ENCODE measurements at places on chromosomes 13 and 19. TPM values are rescaled to one million over a fixed set of nuclear protein-coding genes. Genes with fewer than 3 reads are reported as not detected.

DNA sequence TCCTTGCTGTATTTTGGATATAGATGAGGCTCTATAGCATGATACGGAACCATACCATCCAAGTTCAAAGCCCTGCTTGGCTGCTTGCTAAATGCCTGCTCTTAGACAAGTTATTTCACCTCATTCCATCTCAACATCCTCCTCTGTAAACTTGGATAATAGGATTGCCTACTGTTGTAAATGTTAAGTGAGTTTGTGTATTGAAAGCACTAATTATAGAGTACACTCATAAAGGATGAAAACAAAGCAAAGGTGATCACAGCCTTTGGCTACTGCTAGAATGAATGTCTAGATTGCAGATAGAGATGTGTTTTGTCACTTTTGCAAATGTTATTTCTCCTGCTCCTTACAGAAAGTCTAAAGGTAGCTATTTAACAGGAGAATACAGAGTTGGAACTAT lies 34.3 kb upstream of the STARD13 start:
- no peaks in the 10 kb centered on the region for H3K4me1 ChIP-seq
- no peak for DNase-seq

DNA sequence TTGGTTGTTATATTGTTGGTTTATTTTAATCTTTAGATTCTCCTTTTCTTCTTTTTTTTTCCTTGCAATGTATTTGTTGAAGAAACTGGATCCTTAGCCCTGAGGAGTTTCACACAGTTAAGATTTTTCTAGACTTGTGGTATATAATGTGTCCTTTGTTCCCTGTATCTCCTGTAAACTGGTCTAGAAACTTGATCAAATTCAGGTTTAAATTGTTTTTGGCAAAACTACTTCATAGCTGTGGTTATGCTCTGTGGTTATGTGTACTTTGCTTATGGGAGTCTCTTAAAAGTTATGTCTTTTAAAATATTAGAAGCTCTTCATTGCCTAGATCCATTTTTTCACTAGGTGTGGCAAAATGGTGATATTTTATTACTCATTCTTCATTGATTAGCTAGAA lies 3.7 kb upstream of the MTRF1 start:
- H3K27ac ChIP-seq = no peak overlapping the region
- no peaks in the 10 kb centered on the region for H3K36me3 ChIP-seq
- no peaks in the 10 kb centered on the region for H3K27me3 ChIP-seq
- no peak for DNase-seq
- no peak overlapping the region for H3K4me3 ChIP-seq

DNA sequence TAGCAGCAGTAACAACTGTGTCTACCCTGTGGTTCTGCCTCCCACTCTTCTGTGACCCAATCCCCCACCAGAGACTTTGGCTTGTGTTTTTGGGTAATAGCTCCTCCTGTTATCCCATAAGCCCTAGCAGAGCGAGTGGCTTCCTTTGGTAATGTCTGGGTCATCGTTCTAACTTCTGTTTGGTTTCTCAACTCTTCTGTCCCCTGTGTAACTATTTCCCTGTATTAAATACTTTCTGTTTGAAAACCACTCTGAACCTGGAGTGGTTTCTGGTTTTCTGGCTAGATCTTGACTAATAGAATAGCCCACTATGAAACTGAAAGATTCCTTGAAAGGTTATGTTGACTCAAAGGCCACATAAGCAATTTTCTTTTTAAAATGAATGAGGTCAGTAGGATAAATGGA lies 350.0 kb downstream of the DCT start:
- no peak for DNase-seq
- H3K4me3 ChIP-seq = no peak overlapping the region
- no peak overlapping the region for H3K27ac ChIP-seq
- peaks cover 4% of the 10 kb centered on the region for H3K4me1 ChIP-seq
- no peaks in the 10 kb centered on the region for H3K27me3 ChIP-seq

GRCh38 chr19:3149526-3150505 lies 14.0 kb downstream of the GNA15 start:
- H3K27me3 ChIP-seq = no peaks in the 10 kb centered on the region
- H3K27ac ChIP-seq = no peak overlapping the region
- no peaks in the 10 kb centered on the region for H3K36me3 ChIP-seq
- no peak overlapping the region for H3K4me3 ChIP-seq

- H3K36me3 ChIP-seq = peaks cover 67% of the 10 kb centered on the region
- no peaks in the 10 kb centered on the region for H3K27me3 ChIP-seq
- no peak overlapping the region for H3K27ac ChIP-seq
- H3K4me3 ChIP-seq = no peak overlapping the region
- DNase-seq = no peak
Observed at GRCh38 chr13:45398877-45399276, 19.3 kb downstream of the SLC25A30 start.

RDH8 gene
- polyA plus RNA-seq = not detected

USHBP1 gene
- polyA plus RNA-seq = 1.2 TPM

DNA sequence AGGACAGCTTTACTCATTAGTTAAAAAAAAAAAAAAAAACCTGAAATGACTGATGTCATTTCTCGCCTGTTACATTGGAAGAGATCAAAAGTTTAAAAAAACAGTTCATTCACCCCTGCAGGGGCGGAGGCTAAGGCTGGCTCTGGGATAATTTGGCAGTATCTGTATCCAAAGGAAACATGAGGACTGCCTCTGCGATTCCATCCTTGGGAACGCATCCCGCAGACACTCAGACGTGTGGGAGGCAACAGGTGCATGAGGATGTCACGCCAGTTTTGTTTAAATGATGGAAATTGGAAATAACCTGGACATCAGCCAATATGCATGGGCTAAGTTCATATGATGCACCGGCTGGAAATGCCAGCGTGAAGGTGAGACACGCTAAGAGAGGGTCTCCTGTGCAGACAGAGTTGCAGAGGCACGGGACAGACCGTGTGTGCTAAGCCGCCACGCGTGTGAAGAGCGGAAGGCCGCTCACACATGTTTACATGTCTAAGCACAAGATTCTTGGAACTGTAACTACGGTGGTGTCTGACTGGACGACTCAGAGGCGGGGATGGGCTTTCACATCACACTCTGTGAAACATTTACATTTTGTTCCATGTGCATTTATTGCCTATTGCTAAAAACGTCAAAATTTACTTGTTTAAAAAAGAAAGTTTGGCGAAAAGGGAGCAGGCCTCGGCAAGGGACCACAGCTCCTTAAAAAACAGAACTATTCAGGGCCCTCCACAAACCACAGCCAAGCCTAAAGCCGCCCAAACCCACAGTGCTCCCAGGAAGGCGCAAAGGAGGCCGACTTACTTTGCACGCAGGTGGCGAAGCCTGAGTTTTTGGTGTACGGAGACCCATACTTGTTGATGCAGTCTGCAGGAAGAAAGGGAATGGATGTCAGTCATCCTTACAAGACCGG lies 17.9 kb downstream of the GAS6 start:
- peak overlapping the region; percentile 58 for H3K27ac ChIP-seq
- peaks cover 4% of the 10 kb centered on the region for H3K4me1 ChIP-seq
- no peak for DNase-seq
- no peaks in the 10 kb centered on the region for H3K27me3 ChIP-seq

DNA sequence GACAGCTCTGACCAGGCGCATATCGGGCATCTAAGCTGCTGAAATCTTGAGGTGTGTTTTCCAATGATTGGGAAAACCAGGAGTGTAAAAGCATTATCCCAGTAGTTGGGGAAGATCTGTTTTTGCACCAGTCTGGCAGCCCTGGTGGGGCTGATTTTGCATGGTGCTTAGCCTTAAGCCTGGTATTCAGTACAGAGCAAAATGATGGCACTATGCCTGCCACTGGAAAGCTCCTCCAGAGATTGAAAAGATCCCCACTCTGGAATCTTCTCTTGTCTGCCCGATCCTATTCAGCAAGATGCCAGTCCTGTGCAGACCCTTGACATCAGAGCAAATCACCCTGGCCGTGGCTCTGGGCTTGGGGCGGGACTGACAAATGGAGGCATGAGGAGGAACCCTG lies 44.7 kb upstream of the SIAH3 start:
- no peak overlapping the region for H3K4me3 ChIP-seq
- H3K27me3 ChIP-seq = peaks cover 3% of the 10 kb centered on the region
- no peaks in the 10 kb centered on the region for H3K36me3 ChIP-seq
- no peak overlapping the region for H3K27ac ChIP-seq
- H3K4me1 ChIP-seq = no peaks in the 10 kb centered on the region

ERICH6B gene
- polyA plus RNA-seq = not detected

GRCh38 chr13:80462037-80462436 lies 121.1 kb upstream of the SPRY2 start:
- peaks cover 26% of the 10 kb centered on the region for H3K4me1 ChIP-seq
- no peaks in the 10 kb centered on the region for H3K27me3 ChIP-seq
- H3K36me3 ChIP-seq = no peaks in the 10 kb centered on the region
- H3K27ac ChIP-seq = no peak overlapping the region
- no peak overlapping the region for H3K4me3 ChIP-seq

EFNA2 gene
- polyA plus RNA-seq = 2.5 TPM

GRCh38 chr19:2478756-2479555 lies 3.0 kb downstream of the GADD45B start:
- DNase-seq = no peak
- H3K4me1 ChIP-seq = peaks cover 12% of the 10 kb centered on the region
- peaks cover 4% of the 10 kb centered on the region for H3K36me3 ChIP-seq
- H3K4me3 ChIP-seq = peak overlapping the region; percentile 89
- H3K27me3 ChIP-seq = no peaks in the 10 kb centered on the region

GRCh38 chr13:37009692-37010091 lies 9.1 kb downstream of the EXOSC8 start:
- peaks cover 72% of the 10 kb centered on the region for H3K36me3 ChIP-seq
- no peak for DNase-seq
- no peak overlapping the region for H3K27ac ChIP-seq

SIGLECL1 gene
- not detected for polyA plus RNA-seq

DNA sequence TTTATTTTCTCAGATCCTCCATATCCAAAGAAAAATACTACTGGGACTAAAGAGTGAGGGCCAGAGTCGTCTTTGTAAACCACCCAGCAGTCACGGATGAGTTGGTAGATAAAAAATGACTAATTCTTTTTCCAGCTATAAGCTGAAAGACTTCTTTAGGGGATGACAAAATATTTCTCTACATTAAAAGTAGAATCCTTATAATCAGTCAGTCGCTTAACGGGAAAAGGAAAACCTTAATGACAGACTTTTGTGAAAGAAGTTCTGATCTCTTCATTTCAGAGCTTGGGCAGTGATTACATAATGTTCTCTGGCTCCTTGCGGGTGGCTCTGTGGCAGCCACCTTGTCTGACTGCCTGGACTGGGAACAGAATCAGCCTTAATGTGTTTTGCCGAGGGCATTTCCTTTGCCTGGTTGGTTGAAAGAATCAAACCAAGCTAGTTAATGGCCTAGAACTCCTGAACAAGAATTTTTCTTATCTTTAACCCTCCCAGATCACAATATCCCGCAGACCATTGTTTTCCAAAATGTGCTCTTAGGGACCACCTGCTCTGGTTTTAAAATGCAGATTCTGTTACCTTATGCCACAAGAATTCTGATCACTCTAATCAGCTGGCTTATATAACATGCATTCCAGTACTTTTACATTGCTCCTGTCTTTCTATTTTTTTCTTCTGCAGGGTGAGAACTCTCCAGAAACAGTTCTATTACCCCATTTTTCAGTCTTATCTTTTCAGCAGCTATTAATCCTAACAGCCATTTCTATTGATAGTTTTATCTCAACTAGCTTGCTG lies 2.5 kb downstream of the ITM2B start:
- H3K4me3 ChIP-seq = peak overlapping the region; percentile 98
- no peaks in the 10 kb centered on the region for H3K36me3 ChIP-seq
- no peaks in the 10 kb centered on the region for H3K27me3 ChIP-seq
- peak overlapping the region; percentile 76 for H3K27ac ChIP-seq

DNA sequence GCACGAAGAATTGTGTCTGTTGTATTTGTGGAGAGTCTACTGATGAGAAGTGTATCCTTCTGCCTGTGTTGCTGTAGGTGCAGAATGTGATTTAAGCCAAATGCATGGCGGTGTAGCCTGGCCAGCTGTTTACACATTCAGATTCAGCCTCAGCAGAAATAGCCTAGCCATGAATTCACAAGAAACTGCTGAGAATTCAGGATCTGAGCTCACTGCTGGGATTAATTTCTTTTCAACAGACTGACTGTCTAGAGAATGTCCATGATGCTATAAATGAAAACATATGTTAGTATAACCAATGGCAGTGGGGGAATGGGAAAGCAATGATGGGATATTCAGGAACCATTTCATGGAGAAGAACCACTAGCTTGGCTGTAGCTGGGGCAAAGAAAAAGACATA lies 77.4 kb upstream of the RNF113B start:
- H3K4me1 ChIP-seq = peaks cover 4% of the 10 kb centered on the region
- H3K27ac ChIP-seq = no peak overlapping the region
- H3K27me3 ChIP-seq = no peaks in the 10 kb centered on the region
- no peak overlapping the region for H3K4me3 ChIP-seq
- no peak for DNase-seq

- H3K36me3 ChIP-seq = no peaks in the 10 kb centered on the region
- no peaks in the 10 kb centered on the region for H3K27me3 ChIP-seq
- no peak for DNase-seq
- H3K27ac ChIP-seq = no peak overlapping the region
Observed at GRCh38 chr13:99015606-99016490, 38.0 kb upstream of the DOCK9 start.

DNA sequence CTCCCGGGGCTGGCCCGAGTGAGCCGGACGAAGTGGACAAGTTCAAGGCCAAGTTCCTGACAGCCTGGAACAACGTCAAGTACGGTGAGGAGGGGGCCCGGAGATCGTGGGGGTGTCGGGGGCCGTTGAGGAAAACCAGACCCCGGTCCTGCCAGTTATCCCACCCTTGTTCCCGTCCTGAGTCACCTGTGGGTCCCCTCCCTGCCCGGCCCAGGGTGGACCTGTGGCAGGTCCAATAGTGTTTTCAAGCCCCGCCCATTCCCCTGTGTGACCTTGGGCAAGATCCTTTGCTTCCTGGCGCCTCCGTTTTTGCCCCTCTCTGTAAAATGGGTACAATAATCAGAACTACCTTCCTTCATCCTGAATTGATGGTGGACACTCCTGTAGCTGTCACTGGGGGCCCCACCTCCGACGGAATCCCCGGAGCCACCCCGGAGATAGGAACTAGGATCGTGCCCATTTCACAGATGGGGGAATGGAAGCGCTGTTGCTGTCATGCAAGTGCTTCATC lies 593 bp downstream of the ATG4D start:
- peak overlapping the region; percentile 99 for H3K4me3 ChIP-seq
- peak overlapping the region; percentile 42 for H3K27ac ChIP-seq
- DNase-seq = peak; percentile 72
- peaks cover 20% of the 10 kb centered on the region for H3K36me3 ChIP-seq
- no peaks in the 10 kb centered on the region for H3K27me3 ChIP-seq

DNA sequence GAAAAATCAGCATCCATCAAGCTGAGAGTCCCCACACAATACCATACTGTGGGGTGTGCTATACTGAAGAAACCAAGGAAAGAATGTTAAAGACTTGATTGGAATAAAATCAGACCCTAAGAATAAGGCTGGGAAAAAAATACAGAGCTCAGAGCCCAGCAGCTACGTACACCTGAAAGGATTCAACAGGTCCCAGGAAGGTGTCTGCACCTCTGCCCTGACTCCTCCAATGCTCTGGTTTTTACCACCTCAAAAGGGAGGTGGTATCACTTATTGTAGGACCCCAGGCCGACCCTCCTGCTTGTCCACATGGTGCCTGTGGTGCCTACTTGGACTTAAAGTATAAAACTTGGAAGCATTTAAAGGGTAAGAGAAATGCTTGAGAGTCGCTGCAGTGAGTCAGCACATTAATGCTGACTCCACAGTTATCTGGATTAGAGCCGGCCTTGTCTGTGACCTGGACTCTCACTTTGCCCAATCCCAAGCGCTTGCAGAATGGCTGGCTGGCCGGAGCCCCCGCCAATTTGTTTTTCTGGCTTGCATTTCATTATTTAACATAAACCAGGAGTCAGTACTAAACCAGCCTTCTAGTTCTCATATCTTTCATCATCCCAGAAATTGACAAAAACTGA lies 110.1 kb downstream of the FGF14 start:
- no peaks in the 10 kb centered on the region for H3K27me3 ChIP-seq
- peaks cover 4% of the 10 kb centered on the region for H3K4me1 ChIP-seq
- peak overlapping the region; percentile 20 for H3K27ac ChIP-seq
- H3K4me3 ChIP-seq = no peak overlapping the region
